Activated T-cell treated with anti-CD3 and anti-CD28 coated beads, Interleukin-2, amount 50 U/mL, for 24 hours (primary cell): ENCODE measurements at places on chromosomes 2 and 18.

DNA sequence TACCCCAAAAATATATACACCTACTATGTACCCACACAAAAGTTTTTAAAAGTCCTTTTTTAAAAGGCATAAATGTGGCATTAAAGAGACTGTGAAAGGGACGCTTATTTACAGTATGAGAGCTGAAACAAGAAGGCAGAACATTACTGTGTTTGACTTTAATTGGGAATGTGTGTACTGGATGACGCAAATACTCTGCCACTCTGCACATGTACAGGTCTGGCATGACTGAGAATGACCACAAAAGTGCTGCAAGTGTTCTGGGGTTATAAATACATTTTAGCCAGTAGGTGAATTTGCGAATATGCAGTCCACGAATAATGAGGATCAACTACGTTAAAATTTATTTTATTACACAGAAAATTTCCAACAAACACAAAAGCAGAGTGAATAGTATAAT lies 11.4 kb downstream of the DARS1 start:
- no peak for DNase-seq

DNA sequence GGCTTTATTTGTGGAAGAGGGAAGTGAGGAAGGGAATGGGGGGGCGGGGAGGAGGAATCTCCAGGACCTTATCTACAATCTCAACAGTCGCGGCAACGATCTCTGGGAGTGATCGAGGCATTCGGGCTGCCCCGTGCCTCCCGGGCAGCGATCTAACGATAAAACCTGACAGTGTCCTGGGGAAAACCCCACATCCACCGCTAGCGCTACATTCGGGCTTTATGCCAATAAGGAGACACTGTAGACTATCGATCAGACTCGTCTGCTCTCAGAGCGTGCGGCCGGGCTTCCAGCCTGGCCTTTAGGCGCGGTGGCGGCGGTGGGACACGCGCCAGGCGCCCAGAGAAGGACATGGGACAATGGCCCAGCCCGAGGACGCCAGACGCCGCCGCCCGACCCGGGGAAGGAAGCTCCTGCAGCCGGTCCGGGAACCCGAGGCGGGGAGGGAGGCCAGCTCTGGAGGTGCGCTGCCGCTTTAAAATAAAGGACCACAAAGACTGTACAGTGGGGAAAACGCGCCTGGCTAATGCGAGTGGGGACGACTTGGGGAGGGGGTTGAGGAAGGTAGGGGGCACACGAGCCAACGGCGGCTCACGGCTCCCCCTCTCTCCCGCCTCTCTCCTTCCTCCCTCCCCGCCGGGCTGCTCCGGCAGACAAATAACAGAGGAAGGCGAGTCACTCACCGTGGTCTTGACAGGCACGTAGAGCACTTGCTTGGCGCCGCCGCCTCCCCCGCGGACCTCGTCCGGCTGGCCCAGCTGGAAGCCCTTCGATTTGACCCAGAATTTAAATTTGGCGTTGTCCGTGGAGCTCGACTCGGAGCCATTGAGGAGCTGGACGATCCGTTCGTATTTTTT lies 2.2 kb downstream of the NOL4 start:
- DNase-seq = no peak

GRCh38 chr2:96407919-96408550 lies 72.5 kb downstream of the NCAPH start:
- DNase-seq = no peak

- DNase-seq = no peak
Measured at GRCh38 chr2:109339519-109339966, 210.5 kb downstream of the SH3RF3 start.

GRCh38 chr2:221262651-221263050 lies 309.5 kb downstream of the EPHA4 start:
- no peak for DNase-seq

- no peak for DNase-seq
Measured at GRCh38 chr2:79191816-79192215, 32.3 kb upstream of the REG3A start.

DNA sequence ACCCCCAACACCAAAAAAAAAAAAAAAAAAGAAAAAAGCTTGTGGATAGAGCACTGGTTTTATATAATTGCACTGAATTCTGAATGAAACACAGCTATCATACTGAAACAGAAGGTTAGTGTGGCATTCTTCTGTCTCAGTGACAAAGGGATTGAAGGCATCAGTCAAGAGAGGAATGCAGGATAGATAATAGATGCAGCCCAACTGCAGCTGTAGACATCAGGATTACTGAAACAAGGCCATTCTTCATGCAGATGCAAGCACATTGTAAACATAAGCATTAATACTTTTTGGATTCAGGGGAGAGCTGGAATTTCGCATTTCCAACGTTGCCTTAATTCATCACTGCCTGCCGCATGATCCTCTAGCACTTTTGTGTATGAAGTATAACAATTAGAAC lies 897.4 kb upstream of the KLHL29 start:
- DNase-seq = no peak

- no peak for DNase-seq
Measured at GRCh38 chr2:176174824-176175708, 13.4 kb upstream of the HOXD1 start.

DNA sequence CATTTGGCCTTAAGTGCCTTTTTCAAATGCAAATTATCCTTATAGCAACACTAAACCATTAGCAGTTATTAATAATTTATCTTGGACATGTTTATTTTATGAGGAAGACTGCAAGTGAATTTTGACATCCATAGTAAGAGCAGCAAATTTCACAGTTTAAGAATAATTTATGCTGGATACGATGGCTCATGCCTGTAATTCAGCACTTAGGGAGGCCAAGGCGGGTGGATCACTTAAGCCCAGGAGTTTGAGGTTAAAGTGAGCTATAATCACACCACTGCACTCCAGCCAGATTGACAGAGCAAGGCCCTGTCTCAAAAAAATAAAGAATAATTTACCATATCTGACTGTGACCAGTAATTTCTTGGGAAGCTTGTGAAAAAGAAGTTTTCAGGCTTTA lies 286.2 kb downstream of the TMX3 start:
- no peak for DNase-seq

DNA sequence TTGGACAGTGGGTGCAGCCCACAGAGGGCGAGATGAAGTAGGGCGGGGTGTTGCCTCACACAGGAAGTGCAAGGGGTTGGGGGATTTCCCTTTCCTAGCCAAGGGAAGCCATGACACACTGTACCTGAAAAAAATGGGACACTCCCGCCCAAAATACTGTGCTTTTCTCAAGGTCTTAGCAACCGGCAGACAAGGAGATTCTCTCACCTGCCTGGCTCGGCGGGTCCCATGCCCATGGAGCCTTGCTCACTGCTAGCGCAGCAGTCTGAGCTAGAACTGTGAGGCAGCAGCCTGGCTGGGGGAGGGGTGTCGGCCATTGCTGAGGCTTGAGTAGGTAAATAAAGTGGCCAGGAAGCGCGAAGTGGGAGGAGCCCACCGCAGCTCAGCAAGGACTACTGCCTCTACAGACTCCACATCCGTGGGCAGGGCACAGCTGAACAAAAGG lies 244.7 kb downstream of the NBAS start:
- DNase-seq = peak; percentile 36

- DNase-seq = peak; percentile 31
Measured at GRCh38 chr2:196376984-196377877, 205.9 kb upstream of the STK17B start.

DNA sequence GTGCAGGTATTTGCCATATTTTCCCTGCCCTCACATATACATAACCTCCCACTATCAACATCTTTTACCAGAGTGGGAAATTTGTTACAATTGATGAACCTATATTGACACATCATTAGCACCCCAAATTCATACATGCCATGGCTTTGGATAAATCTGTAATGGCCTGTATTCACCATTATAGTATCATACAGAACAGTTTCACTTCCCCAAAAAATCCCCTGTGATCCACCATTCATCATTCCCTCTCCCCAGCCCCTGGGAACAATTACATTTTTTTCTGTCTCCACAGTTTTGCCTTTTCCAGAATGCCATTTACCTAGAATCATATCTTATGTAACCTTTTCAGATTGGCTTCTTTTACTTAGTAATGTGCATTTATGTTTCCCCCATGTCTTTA lies 494.5 kb downstream of the RNF144A start:
- DNase-seq = no peak

GRCh38 chr18:48727681-48728080 lies 188.8 kb downstream of the CTIF start:
- no peak for DNase-seq

DNA sequence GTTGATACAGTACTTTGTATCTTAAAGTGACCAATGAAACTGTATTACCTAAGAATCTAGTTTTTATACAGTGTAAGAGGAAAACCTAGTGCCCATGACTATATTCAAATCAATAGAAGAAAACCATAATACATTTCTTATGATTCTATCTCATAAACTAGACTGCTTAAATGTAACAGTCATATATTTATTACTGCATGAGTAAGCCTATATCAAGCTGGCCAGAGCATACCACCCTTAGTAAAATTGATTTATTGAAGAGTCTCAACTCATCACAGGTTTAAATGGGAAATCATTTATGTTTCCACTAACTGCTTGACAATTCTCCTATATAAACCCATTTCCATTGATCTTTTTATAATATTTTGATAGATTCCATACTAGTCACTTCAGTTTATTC lies 1059.2 kb upstream of the LRRTM1 start:
- DNase-seq = no peak

DNA sequence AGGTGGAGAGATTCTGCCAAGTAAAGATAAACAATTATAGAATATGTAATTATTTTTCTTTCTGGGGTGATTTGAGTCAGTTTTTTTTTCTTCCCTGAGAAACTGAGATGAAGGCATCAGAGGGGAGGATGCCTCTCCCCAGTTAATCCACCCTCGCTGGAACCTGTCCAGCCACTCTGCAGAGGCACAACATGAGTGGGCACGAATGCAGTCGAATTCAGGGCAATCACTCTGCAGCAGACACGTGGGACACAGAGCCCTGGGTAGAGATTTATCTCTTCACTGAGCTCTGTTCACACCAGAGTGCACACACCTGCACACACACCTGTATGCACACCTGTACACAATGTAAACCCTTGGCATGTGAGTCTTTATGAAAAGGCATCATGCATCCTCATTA lies 154.2 kb downstream of the DCDC2C start:
- no peak for DNase-seq

DNA sequence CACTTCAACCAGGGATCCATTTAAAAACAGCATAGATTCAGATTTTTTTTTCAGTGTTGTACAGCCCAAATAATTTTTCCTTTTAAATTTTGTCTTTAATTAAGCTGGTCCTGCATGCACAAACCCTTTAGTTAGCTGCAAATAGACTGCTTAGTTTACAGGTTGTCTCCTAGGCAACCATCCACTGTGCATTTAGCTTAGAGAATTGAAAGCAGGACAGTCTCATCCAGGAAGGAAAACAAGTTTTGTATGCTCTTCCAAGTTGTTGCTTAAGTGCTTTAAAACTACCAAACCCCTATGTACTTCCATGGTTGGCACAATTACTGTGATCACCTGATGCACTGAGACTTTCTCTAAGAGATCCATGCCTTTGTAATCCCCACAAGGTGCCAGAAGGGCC lies at the start of gene MAP3K19:
Gene MAP3K19, minus strand, starts transcription at position 148 of the 400 bp plus-strand sequence. CDS start 22,800 bp downstream, outside the sequence.
- no peak for DNase-seq

- no peak for DNase-seq
Measured at GRCh38 chr2:199136681-199137080, 321.1 kb downstream of the SATB2 start.

GRCh38 chr2:170598067-170598395 lies 117.1 kb upstream of the SP5 start:
- no peak for DNase-seq

GRCh38 chr2:120704696-120705095 lies 31.0 kb upstream of the GLI2 start:
- no peak for DNase-seq

GRCh38 chr2:122634920-122635319 lies 879.5 kb downstream of the TSN start:
- no peak for DNase-seq

DNA sequence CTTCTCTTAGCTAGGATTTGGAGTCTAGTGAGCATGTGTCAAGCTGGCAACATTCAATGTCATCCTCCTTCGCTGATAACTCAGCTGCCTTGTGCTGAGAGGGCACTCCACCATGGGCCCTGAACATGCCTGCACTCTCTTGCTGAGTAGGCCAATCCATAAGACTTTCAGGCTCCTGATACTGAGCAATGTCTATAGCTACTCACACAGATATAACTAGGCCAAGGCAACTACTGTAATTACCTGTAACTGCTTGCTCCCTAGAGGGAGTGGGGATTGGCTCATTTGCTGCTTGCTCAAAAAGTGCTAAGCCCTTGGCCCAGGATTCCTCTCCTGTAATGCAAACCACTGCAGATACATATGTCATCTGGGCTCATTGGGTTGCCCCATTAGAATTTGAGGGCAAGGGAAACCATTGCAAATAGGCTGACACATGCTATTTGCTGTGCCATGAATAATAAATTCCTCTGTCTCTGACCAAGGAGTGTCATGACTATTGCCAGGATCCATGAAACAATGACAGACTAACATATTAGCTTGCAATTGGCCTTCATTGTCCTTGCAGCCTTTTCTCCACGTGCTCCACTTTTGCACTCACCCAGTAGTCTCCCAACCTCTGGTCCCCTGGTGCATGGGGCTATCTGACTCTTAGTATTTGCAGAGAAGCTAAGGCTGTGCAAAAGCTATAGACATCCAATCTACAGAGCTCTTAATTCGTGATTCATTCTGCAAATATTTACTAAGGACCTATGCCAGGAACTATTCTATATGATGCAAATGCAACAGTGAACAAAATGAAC lies 36.9 kb upstream of the BMPR2 start:
- no peak for DNase-seq

DNA sequence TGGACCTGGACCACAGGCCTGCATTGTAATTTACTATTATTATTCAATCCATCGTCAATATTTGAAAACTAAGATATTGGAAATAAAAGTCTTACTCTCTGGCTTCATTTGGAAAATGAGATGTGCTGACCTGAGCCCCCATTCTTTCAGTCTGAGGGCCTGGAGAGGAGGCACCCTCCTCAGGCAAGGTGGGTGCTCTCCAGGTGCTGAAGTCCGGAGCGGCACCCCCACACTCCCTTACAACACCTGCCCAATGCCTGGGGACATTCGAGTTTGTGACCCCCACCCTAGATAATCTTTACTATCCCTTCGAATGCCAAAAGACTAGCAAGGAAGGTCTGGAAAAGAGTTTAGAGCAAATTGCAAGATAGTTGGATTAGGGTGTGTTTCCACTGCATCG lies 133.3 kb downstream of the EN1 start:
- no peak for DNase-seq

- no peak for DNase-seq
Measured at GRCh38 chr18:50310080-50310479, 22.6 kb upstream of the CXXC1 start.

- DNase-seq = no peak
Measured at GRCh38 chr2:22282220-22282619, 1102.8 kb upstream of the KLHL29 start.

GRCh38 chr18:31487246-31488015 lies 10.5 kb upstream of the DSG2 start:
- no peak for DNase-seq

DNA sequence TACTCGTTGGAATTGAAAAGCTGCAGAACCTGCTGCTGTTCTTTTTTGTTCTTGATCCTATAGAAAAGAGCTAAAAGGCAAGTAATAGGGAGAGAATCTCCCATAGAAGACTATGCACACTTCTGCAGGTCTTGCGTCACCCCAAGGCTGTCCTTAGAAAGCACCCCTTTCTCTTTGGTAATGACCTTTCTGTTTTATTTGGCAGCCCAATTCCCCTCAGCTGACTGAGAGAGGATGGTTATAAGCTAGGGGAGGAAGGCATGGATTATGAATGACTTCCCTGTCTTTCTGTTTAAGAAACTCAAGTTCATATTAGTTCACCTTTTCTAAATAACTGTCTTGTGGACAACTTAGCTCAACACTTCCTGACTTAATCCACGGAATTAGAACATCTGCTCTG lies 122.9 kb downstream of the TXNL1 start:
- DNase-seq = no peak
